ENCODE measurements at places on chromosomes 11 and 22.
A peak's percentile ranks its signal among the peaks of the same experiment; 100 is the strongest.

DNA sequence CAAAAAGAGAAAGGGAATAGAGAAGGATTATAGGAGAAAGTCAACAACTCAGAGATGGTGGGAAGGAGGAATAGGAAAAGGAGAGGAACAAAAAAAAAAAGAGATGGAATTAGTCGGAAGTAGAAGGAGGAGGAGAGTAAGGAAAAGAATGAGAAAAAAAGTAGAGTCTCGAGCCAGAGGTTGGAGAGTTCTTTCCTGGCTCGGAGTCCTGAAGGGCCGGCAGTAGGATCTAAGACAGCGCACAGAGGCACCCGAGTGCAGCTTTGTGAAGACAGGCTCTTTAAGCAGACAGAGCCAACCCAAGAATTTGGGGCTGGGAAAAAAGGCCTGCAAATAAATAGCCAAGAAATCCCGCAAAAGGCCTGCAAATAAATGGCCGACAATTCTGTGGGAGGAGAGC is 170.4 kb upstream of the CCDC90B start:
- DNase-seq: no peak

GRCh38 chr11:57604296-57605027 is 7.0 kb downstream of the SERPING1 start:
- peak; percentile 61 for DNase-seq

DNA sequence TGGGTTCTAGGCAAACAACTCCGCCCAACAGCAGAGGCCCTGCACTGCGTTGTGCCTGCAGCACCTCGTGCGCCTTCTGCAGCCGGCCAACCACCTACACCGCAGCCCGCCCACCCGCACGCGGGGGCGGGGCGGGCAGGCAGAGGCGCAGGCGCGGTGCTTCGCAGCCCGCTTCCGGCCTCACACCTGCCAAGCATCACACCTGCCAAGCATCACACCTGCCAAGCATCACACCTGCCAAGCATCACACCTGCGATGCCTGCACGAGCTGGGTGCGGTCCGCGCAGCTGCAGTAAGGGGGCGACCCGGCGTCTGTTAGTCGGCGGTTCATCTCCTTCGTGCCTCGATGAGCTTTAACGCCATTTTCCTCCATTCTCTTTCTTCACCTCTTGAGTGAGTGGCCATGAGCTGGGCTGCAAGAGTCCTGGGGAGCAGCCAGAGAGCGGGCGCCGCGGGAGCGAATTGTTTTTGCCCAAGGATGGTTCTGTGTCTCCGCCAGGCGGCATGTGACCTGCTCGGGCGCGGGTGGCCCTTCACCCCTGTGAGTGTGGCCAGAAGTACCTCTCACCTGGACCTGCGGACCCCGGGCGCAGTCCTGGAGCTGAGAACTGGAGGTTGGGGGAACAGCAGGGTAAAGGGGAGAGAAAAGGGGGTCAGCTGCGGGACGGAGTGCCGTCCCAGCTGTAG is at the start of gene LDHAL6A:
LDHAL6A (plus strand) TSS at position 171 of the 687 bp plus-strand sequence. CDS start 825 bp downstream, outside the sequence.
- DNase-seq: no peak

DNA sequence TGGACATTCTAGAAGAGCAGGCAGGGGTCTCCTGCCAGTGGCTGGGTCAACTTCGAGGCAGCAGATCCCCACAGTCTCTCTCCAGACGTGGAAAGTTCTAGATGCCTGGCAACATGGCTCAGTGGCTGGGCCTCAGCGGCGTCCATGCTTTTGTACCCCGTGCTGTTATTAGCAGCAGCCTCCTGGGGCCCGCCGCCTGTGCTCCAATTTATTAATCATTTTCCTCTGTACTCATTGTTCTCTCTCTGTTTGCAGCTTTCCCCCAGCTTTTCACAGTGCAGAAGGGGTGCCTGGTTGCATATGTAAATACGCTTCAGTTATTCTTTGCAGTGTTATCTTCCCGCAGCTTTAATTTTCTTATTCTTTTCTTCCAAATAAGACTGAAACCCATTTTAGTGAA is 515.1 kb downstream of the TBC1D22A start:
- no peak for DNase-seq

- no peak for DNase-seq
Observed at GRCh38 chr11:34634694-34635062, 13.8 kb downstream of the EHF start.

- DNase-seq: no peak
Observed at GRCh38 chr22:27856386-27856785, 54.8 kb upstream of the MN1 start.

DNA sequence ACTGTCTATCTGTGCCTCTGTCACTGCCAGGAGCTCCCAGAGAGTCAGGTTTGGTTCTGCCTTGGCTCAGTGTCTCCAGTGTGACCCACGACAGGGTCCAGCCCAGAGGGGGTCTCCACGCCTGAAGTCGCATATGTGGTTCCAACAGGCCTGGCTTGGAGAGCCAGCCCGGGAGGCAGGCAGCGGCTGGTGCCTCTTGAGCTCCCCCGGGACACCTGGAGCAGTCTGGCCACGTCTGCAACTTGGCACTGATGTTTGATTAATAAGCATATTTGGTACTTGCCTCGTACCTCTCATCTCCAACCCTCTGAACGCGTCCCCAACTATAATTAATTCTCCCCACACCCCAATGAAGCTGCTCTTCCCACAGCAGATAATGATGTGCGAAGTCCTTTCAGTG is 31.7 kb upstream of the SHISAL1 start:
- no peak for DNase-seq

DNA sequence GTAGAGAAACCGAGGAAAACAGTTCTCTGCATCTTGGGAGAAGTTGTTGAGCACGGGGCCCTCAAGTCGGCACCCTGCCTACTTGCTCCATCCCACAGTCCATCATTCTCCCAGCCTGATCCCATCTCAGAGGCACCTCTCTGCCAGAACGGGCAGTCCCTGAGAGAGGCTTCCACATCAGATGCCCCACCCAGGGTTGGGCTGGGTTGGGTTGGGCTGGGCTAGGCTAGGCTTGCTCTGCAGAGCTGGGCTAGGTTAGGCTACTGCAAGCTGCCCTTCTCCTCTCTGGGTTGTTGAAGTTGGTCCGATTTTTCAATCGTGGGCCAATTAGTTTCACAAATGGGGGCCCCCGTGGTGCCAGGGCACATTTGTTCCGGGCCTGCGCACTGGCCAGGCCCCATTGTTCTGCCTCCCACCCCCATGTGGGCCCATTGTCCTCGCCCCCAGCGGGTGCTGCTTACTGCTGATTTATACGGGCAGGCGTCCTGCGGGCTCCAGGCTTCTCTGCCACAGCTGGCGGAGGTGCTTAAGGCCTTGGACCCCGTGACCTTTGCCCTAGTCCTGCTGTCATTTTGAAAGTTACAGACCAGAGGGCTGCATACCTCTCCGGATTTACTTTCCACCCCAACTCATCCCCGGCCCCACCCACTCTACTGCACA is 63.7 kb upstream of the NNMT start:
- DNase-seq: no peak

DNA sequence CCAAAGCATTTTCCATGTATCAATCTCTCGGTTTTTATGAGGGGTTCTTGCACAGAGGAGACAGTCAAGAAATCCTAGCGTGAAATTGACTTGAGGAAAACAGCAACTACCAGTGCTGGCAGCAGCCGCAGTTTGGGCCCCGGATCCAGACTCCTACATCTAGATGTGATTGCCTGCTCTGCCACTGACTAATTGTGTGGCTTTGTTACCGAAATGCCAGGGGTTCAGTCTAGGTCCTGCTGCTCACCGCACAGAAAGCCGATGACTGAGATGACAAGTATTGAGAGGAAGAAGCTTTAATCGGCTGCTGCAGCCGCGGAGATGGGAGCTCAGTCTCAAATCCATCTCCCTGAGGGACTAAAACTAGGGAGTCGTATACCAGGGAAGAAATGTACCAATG is 8.2 kb upstream of the GLB1L3 start:
- DNase-seq: no peak

GRCh38 chr11:74017631-74018030 is 8.7 kb upstream of the UCP3 start:
- no peak for DNase-seq

DNA sequence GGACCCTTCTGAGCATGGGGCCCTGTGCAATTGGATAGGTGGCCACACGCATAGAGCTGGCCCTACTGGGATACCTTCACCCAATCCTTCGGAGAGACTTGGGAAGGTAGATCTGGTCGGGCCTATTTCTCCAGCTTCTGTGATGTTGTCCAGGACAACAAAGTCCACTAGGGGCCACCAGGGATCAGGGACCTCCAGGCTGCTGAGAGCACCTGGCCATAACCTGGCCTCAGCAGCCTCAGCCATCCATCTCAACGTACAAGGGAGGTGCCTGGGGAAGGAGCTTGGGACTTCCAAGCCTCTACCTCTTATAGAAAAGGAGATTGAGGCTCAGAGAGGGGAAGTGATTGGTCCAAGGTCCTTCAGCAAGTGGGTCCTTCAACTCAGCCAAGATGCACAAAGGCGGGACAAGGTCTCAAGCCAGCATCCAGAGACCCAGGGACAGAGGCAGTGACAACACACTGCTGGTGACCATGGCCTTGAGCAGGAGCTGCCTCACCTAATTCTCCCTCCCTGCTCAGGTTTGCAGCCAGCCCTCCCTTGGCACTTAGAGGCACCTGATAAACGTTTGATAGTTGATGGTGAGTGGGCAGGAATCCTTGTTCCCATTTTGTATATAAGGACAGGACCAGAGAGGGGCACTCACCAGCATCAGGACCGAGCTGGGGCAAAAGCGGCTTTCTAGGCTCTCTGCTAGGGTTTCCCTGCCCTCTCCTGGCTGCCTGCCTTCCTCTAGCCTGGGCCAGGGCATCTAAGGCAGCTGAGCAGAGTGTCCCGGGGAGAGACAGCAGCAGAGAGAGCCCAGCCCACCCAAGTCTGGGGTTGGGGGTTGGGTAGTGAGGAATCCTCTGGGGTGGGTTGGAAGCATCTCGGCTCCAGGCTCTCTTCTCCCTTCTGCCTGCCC is 4.5 kb downstream of the RAC2 start:
- DNase-seq: no peak

DNA sequence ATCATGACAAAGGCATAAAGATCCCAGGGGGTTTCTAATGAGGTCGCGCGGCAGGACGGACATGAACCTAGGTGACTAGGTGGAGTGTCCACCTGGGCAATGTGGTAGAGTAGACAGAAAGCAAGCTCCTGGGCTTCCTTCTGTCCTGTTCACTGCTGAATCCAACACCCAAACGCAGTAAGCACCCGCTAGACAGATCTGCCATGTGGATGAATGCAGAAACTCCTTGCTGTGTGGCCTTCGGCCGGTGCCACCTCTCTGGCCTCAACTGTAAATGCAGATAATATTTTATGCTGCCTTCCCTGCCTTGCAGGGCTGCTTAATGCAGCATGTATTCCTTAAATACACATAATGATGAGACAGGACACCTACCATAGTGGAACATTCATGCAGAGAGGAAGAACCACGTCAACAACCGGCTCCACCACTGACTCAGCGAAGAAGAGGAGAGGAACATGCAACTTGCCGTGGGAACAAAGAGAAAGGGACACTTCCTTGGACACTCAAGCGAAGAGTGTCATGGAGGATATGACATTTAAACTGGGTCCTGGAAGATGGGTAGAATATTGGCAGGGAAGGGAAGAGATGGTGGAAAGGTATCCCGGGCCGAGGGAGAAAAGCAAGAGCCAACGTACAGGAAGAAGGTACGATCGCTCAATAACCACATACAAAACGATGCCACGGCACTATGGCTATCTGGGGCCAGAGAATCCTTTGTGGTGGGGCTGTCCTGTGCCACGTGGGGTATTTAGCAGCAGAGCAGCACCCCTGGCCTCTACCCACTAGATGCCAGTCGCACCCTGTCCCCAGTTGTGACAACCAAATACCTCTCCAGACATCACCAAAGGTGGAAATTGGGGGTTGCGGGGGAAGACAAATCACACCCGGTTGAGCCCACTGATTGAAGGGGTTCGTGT is 30.8 kb downstream of the MYH9 start:
- DNase-seq: no peak

- DNase-seq: no peak
Observed at GRCh38 chr11:93489841-93490240, 53.4 kb downstream of the SMCO4 start.

DNA sequence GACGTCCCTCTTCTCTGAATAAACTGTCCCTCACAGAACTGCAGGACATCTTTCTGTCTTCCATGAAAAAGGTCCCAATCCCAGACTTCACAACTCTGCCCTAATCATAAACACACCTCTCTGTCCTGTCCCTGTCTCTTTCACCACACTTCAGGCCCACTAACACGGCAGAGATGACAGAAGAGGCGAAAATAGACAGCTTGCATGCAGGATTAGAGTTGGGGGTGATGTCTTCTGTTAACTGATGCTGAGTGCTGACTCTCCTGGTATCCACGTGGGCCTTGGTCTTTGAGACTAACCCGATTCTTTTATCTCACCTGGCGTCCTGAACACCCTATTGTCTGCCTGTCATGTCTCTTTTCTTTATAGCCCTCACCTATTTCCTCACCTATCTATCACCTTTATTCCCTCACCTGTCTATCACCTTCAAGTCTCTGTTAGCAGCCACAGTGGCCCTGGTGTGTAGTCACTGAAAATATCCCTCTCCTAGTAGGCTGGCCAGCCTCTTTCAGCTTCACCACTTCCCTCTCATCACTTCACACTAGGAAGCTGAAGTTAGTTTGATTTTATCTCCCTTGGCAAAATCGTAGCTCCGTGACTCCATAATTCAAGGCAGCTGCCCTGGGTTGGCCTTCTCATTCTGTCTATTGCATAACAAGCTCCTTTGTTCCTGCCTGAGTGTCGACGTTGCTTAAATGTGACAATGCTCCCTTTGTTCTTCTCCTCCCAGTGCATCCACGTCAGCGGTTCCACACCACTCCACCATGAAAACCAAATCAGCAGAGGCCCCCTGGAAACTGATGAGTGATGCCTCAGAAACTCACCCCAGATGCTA is 30.6 kb upstream of the DRD2 start:
- DNase-seq: no peak

- DNase-seq: no peak
Observed at GRCh38 chr11:44749189-44749588, 22.4 kb downstream of the TSPAN18 start.
